ENCODE measurements at places on chromosomes 11 and 22. TPM values are rescaled to one million over a fixed set of nuclear protein-coding genes. Genes with fewer than 3 reads are reported as not detected.

DNA sequence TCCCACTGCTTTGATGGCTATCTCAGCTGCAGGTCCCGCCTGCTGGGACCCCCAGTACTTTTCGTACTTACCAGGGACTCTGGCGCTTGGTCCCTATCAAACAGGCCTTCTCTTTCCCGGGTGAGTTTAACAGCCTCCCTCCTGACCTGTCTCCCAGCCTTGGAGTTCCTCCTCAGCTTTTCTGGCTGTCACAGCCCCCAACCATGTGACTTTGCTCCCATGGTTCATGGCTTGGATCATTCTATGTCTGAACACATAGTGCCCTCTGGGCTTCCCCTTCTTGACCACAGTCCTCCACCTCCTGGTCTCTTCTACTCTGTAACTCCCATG, 56.9 kb downstream of the PARVA start:
- no peak overlapping the region for H3K4me3 ChIP-seq
- H3K27ac ChIP-seq: peak overlapping the region; percentile 62

DNA sequence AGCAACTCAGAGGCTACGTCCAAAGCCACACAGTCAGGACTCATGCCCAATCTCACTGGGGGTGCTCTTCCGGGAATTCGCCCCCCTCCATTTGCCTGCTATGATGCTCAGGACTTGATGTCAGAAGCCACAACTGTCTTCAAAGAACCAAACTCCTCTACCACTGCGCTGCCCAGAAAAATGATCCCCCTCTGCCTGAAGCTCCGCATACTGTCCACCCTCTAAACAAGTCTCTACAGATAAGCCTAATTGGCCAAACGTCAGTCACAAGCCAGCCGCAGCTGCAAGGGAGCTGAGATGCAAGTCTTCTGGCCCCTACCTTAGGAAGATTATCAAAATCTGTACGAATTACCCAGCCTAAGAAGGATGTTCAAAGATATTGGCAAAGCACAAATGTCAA, 294.6 kb downstream of the BUD13 start:
- no peaks in the 10 kb centered on the region for H3K27me3 ChIP-seq
- no peak overlapping the region for H3K27ac ChIP-seq
- DNase-seq: no peak
- H3K36me3 ChIP-seq: no peaks in the 10 kb centered on the region

DNA sequence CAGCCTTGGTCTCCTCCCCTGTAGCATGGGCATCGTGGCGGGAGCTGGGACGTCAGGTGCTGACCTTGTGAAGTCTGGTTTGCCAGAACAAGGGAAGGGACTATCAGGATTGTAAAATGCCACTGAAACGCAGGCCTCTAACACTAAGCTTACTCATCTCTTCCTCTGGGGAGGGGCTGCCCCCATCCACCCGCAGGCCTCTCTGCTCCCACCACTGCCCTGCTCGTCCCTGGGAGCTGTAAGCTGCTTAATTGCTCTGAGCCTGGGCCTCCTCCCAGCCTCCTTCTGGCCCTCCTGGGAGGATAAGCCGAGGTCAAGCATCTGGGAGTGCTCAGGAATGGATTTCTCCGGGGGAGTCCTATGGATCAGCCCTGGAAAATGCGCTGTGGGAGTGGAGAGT, 8.4 kb downstream of the SHISAL1 start:
- H3K27ac ChIP-seq: no peak overlapping the region
- H3K36me3 ChIP-seq: no peaks in the 10 kb centered on the region
- no peak overlapping the region for H3K4me3 ChIP-seq
- H3K4me1 ChIP-seq: no peaks in the 10 kb centered on the region

GRCh38 chr11:83827940-83828554, 541.9 kb upstream of the CCDC90B start:
- no peak for DNase-seq
- no peak overlapping the region for H3K27ac ChIP-seq
- no peak overlapping the region for H3K4me3 ChIP-seq
- H3K27me3 ChIP-seq: no peaks in the 10 kb centered on the region

TBX1 gene
- total RNA-seq: 19.3 TPM

DNA sequence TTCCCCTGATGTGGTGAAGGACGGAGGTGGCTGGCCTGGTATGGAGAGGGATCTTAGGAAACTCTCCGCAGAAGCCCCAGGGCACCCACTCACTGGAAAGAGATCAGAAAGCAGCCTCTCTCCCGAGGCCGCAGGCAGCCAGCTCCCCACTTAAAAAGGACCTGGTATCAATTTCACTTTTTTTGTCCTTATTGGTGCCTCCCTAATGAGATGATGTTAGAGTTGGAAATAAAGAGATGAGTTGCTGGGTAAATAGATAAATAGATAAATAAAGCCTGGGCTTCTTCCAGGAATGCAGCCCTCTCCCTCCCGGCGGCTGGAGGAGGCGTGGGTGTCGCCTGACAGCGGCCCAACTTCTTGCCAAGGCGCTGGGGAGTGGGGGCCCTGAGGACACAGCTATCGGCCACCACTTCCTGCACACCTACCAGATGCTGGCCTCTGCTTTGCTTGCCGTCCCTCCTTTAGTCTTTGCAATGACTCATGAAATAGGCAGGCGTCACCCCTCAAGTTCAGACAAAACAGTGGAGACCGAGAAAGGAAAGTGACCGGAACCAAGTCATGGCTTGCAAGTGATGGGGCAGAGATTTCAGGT, 42.9 kb downstream of the LINC01488 start:
- no peaks in the 10 kb centered on the region for H3K27me3 ChIP-seq
- peak; percentile 64 for DNase-seq
- no peak overlapping the region for H3K4me3 ChIP-seq
- no peaks in the 10 kb centered on the region for H3K36me3 ChIP-seq

- H3K4me3 ChIP-seq: no peak overlapping the region
- no peaks in the 10 kb centered on the region for H3K27me3 ChIP-seq
- H3K4me1 ChIP-seq: no peaks in the 10 kb centered on the region
- H3K36me3 ChIP-seq: peaks cover 33% of the 10 kb centered on the region
Measured at GRCh38 chr22:45587638-45588505, 83.8 kb upstream of the ATXN10 start.

DCHS1 gene
- 39.9 TPM for total RNA-seq

DNA sequence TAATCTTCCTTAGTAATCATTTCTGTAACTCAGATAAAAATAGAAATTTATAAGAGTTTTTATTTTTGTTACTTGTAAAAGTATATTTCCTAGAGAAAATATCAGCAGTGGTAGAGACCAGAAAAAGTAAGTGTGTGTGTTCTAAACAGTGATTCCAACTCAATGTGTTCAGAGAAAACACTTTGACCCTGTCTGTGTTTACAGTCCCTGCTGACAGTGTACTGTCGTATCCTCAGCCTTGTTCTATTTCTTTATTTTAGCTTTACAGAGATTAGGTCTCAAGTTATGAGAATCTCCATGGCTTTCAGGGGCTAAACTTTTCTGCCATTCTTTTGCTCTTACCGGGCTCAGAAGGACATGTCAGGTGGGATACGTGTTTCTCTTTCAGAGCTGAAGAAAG, 10.2 kb downstream of the LYVE1 start:
- H3K36me3 ChIP-seq: no peaks in the 10 kb centered on the region
- no peak for DNase-seq
- no peaks in the 10 kb centered on the region for H3K27me3 ChIP-seq

ROBO3 gene
- total RNA-seq: 16.8 TPM

- H3K4me1 ChIP-seq: no peaks in the 10 kb centered on the region
- no peaks in the 10 kb centered on the region for H3K27me3 ChIP-seq
Measured at GRCh38 chr22:28180804-28181731, 262.0 kb upstream of the PITPNB start.

PVALB gene
- 2.4 TPM for total RNA-seq

DNA sequence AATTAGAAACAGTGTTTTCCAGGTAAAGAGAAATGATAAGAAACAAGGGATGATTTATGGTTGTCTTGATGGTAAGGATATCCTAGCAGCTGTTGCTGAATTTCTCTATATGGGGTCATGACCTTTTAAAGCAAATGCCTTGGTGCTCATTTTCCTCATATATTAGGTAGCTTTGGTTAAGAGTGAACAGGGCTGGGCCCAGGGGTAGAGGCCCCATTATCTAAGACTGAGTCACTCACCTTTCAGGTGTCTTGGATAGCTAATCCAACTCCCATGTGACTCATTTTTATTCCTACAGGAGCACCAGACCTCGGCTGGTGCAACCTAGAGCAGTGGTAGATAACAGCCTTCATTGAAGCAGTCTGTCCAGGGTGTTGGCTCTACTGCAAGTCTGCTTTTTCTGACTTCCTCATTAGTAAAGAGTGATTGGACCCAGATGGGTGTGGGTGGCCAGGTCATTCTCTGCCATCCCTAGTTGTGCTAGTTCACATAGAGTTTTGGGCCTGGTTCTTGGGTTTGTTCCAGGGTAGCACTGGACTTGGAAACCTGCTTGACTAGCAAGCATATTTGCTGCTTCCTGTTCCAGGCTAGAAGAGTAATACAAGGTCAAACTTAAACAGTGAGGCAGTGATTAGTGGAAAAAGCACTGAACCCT, 37.4 kb downstream of the CTNND1 start:
- DNase-seq: peak; percentile 43
- H3K4me1 ChIP-seq: peaks cover 12% of the 10 kb centered on the region
- H3K36me3 ChIP-seq: peaks cover 38% of the 10 kb centered on the region

GRCh38 chr11:134677891-134678551, 266.0 kb upstream of the B3GAT1 start:
- no peak for DNase-seq
- no peaks in the 10 kb centered on the region for H3K27me3 ChIP-seq

TMEM191C gene
- total RNA-seq: 0.31 TPM

- H3K4me3 ChIP-seq: no peak overlapping the region
- no peaks in the 10 kb centered on the region for H3K27me3 ChIP-seq
- H3K4me1 ChIP-seq: no peaks in the 10 kb centered on the region
- no peak overlapping the region for H3K27ac ChIP-seq
- no peak for DNase-seq
Measured at GRCh38 chr11:65973439-65974110, 12.0 kb downstream of the SART1 start.

- peak overlapping the region; percentile 20 for H3K27ac ChIP-seq
- DNase-seq: peak; percentile 86
- no peak overlapping the region for H3K4me3 ChIP-seq
- H3K27me3 ChIP-seq: no peaks in the 10 kb centered on the region
Measured at GRCh38 chr11:19441752-19442553, 201.2 kb upstream of the E2F8 start.

GRAMD1B gene
- 4.5 TPM for total RNA-seq

IL17REL gene
- total RNA-seq: 0.51 TPM

GRCh38 chr11:12802418-12803085, 128.3 kb downstream of the TEAD1 start:
- peak; percentile 88 for DNase-seq
- H3K36me3 ChIP-seq: no peaks in the 10 kb centered on the region
- H3K4me1 ChIP-seq: peaks cover 30% of the 10 kb centered on the region
- peak overlapping the region; percentile 1 for H3K27ac ChIP-seq

- H3K27me3 ChIP-seq: peaks cover 12% of the 10 kb centered on the region
- no peaks in the 10 kb centered on the region for H3K36me3 ChIP-seq
- no peak for DNase-seq
- H3K4me1 ChIP-seq: no peaks in the 10 kb centered on the region
Measured at GRCh38 chr22:36787204-36787988, 11.5 kb upstream of the IFT27 start.

GRCh38 chr11:19436932-19437331, 196.2 kb upstream of the E2F8 start:
- H3K27me3 ChIP-seq: peaks cover 29% of the 10 kb centered on the region
- H3K36me3 ChIP-seq: no peaks in the 10 kb centered on the region
- H3K27ac ChIP-seq: no peak overlapping the region
- H3K4me1 ChIP-seq: peaks cover 2% of the 10 kb centered on the region

DNA sequence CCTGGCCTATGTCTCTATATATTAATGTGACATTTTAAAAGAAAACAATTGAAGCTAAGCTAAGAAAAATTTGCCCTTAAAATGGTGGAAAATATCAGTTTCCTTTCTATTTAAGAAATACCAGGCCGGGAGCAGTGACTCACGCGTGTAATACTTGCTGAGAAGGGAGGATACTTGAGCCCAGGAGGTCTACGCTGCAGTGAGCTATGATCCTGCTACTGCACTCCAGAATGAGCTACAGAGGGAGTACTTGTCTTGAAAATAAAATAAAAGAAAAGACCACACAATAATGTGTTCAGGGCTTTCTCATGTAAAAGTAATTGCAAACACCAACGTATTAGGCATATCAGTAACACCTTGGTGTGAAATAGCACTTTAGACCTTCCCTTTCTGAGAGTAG, 1.4 kb upstream of the PRSS23 start:
- H3K4me1 ChIP-seq: no peaks in the 10 kb centered on the region
- no peak for DNase-seq
- no peaks in the 10 kb centered on the region for H3K36me3 ChIP-seq
- H3K27me3 ChIP-seq: no peaks in the 10 kb centered on the region
- no peak overlapping the region for H3K4me3 ChIP-seq
- no peak overlapping the region for H3K27ac ChIP-seq

DNA sequence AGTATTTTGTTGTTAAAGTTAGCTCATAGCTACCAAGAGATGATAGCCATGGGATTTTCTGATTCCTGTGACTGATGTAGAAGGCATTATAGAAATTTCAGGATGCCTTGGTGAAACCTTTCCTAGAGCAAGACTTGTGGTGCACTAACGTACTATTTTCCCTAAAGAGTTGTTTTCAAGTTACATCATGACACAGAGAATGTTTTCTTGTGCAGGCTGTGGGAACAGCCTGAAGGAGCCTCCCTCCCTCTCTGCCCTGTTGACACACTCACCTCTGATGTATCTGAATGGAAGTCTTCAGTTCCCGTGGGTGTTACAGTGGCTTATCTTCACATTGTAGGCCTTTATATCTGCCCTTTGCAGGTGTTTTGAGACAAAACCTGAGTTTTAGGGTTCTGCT, 121.6 kb downstream of the LDLRAD3 start:
- no peak overlapping the region for H3K4me3 ChIP-seq
- no peak for DNase-seq
- H3K27me3 ChIP-seq: no peaks in the 10 kb centered on the region
- H3K36me3 ChIP-seq: no peaks in the 10 kb centered on the region
- no peak overlapping the region for H3K27ac ChIP-seq

CYB5R3 gene
- total RNA-seq: 90.2 TPM

- H3K4me1 ChIP-seq: no peaks in the 10 kb centered on the region
- peaks cover 6% of the 10 kb centered on the region for H3K27me3 ChIP-seq
- no peaks in the 10 kb centered on the region for H3K36me3 ChIP-seq
- no peak overlapping the region for H3K27ac ChIP-seq
- no peak overlapping the region for H3K4me3 ChIP-seq
Measured at GRCh38 chr22:48981371-48982061, 846.2 kb downstream of the BRD1 start.

Measured in lung (tissue), 17 donors.